ENCODE measurements at places on chromosomes 2 and 18.
A peak's percentile ranks its signal among the peaks of the same experiment; 100 is the strongest.

DNA sequence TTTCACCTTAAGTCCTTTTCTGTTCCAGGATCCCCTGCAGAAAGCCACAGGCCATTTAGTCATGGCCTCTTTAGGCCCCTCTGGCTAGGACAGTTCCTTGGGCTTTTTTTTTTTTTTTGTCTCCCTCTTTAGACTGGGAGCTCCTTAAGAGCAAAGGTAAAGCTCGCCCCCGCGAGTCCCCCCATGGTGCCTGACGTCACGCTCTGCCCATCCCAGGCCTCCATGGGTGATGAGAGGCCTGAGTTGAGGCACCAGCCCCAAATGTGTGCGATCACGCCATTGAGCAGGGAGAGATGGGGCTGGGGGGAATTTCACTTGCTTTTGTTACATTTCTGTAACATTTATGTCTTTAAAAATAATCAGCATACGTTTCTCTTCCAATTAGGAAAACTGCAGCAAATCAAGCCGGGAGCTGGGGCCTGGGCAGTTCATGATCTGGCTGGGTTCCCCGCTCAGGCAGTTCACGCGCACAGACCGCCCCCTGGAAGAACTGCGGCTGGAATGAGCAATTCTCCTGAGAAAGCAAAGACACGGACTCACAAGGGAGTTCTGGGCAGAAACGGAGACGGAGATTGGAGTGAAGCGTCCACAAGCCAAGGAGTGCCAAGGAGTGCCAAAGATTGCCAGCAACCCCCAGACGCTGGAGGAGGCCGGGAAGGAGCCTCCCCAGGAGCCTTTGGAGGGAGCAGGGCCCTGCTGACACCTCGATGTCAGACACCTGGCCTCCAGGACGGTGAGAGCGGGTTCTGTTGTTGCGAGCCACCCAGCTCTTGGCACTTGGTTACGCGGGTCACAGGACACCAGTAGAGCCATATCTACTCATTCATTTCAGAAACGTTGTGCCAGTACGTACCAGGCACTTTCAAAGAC, 108.4 kb upstream of the ODC1 start:
- DNase-seq = peak; percentile 35

DNA sequence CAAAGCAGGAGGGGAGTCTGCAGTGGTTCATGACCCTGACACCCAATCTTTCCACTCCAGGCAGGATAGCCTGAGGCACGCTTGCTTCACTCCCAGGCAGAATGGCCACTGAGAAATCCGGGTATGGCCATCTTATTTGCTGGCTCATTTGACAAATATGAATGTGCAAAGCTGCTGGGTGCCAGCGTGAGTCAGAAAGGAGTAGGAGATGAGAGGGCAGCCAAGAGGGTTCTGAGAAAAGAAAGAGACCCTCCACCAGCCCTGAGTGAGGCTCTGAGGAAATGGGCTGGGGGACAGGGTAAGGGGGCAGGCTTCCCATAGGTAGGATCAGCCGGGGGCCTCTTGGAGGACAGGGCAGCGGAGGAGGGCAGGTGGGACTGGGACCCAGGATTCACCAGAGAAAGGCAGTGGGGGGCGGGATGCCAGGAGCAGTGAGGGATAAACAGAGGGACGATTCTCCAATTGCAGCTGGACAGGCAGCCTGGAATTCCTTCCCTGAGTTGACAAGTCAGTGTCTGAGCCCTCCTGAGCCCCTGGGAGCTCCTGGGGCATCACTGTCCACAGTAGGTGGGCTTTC, 15.2 kb downstream of the RAMP1 start:
- peak; percentile 82 for DNase-seq

GRCh38 chr2:57479981-57480380, 566.6 kb upstream of the VRK2 start:
- DNase-seq = no peak

DNA sequence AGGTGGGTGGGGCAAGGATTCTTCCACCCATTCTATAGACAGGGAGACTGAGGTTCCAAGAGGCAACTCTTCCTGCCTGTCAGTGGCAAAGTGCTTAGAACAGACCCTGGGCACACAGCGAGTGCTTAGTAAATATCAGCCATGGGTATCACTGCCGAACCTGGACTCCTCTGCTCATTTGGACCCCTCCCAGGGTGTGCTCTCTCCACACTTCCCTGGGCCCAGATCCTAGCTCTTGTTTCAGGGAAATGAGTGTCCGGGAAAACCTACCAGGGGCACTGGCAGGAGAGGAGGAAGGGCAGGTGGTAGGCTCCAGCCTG, 136.3 kb downstream of the CYP26B1 start:
- peak; percentile 43 for DNase-seq

- no peak for DNase-seq
Observed at GRCh38 chr2:237473878-237474441, 13.1 kb upstream of the MLPH start.

DNA sequence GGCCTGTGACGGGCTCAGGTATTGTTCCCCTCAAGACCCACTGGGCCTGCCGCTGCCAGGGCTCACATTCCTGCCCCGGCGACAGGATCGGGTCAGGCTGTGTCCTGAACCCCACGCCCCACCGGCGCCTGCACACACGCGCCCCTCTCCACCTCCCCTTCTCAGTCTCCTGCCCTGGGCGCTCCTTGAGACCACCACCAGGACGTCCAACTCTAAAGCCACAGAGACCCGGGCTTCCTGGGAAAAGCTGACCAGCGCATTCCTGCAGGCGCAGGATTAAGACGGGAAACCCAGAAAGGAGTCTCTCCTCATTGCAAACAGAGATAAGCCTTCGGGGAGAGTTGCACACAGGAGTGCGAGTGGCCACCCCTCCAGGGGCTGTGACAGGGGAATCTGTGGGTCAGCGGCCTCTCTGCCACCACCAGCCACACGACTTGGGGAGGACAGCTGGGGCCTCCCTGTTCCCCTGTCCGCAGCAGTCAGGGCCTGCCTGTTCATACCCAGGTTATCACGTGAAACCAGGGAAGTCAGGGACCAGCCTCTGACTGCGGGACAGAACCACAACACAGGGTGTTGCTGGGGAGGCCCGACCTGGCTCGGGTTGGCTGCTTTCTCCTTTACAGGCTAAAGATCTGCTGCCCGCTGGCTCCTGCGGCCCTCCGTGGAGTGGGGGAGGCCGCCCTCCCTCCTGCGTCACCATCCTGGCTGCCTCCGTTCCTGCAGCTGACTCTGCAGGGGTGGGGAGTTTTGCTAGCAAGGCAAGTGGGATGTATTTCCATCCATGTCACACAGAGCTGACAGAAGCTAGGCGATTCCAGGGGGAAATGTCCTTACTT, 88.8 kb downstream of the ZCCHC2 start:
- DNase-seq = no peak

DNA sequence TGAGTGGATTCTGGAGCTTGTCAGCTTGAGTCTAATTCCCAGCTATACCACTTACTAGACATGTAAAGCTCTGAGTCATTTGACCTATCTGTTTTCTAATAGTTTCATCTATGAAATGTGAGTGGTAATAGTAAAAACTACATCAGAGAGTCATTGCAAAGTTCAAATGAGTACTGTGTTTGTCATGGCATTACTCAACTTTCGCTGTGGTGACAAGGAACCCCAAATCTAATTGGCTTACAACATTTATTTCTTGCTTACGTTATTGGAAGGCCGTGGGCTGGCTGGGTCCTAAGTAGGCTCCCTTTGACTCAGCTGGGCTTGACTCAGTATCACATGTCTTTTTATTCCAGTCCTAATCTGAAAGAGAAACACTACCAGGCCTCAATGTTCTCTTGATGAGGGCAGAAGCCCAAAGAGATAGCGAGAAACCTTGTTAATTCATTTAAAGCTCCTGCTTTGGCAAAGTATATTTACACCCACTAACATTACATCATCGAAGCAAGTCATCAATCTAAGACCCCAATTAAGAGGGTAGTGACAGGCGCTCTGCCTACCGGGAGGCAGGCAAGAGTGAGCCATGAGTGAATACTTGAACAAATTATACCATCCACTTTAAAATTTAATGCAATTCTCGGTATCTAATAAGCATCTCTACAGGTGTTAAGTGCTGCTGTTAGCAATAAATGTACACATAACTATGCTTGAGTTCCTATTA, 431.8 kb upstream of the SPHKAP start:
- no peak for DNase-seq

DNA sequence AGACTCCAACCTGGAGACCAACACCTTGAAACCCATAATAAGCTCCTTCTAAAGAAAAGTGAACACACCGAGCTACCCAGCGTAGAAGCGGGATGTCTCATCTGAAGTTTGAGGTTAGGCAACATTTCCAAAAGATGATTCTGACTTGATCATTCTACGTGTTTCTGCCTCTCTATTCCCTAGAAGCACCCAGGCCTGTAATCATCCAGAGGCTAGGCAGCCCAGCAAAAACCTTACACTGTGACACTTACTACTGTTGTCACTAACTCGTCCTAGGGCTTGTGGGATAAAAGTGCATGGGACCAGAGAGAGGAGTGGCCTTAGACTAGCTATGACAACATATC, 1.4 kb downstream of the ZBTB14 start:
- no peak for DNase-seq

GRCh38 chr2:98643496-98644100, 35.2 kb downstream of the UNC50 start:
- no peak for DNase-seq

GRCh38 chr2:28869494-28870145, 489 bp downstream of the TRMT61B start:
- no peak for DNase-seq

Measured in ascending aorta (tissue), 2 donors.